Mesenchymal stem cell (in vitro differentiated cells and primary cell): ENCODE measurements at places on chromosomes 2 and 18.

- no peak for DNase-seq
Observed at GRCh38 chr2:42959234-42960001, 167.0 kb upstream of the HAAO start.

DNA sequence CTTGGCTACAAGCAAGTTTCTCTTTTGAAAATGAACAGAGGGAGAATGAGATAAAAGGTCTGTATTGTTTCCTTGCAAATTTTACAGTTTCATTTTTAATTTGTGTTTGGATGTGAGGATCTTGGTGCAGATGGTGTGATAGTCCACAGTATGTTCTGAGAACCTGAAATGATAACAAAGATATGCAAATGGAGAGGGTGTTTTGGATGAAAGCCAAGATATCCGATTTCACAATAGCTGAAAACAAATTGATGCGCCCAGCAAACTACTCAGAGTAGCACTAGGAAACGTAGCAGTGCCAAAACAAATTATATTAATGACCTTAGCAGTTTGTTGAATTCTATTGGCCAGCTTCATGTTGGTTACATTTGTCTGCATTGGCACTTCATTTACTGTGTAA, 683.5 kb downstream of the TMEM182 start:
- no peak for DNase-seq

GRCh38 chr2:10508038-10508437, 59.9 kb upstream of the ODC1 start:
- no peak for DNase-seq

DNA sequence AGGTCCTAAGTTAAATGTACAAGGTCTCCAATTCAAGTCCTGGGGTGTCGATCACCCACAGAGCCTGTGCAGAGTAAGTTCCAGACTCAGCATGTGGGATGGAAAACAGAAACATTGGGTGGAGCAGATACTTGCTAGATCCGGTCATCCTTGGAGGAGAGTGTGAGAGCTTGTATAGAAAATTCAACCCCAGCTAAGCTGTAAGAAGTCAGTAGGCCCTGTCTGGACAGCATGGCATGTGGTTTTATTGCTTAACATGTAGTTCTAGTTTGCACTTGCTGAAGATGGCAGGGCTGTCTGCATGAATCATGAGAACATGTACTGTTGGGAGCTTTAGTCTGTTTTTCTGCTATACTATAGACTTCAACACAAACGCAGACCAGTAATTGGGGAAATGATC, 189.6 kb upstream of the RMP24 start:
- DNase-seq = no peak

DNA sequence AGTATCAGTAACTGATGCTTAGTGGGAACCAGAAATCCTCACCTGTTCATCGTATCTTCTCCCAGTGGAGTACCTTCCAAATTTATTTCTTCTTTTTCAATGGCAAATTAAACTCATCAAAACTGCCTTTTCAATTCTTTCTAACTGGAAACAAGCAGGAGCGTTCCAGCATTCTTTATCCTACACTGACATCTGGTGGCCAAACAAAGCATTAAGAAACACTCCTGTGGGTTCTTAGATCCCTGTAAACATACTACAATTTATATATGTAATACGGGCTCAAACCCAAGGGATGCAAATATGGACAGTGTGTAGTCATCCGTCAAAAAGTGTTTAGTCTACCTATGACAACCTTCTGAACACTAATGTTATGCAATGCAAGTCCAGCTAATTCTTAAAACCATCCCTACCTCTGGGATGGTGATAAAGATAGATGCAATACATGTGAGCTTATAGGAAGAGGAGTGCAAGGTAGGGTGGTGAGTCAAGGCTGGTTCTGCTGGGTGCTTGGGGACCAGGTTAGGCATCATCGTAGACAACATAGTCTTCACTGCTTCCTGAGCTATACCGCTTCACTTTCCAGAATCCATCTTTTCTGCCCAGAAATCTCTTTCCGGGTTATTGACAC, 375.0 kb downstream of the CTNNA2 start:
- DNase-seq = peak; percentile 65

GRCh38 chr2:86788881-86789686, 1.6 kb downstream of the CD8A start:
- DNase-seq = no peak

DNA sequence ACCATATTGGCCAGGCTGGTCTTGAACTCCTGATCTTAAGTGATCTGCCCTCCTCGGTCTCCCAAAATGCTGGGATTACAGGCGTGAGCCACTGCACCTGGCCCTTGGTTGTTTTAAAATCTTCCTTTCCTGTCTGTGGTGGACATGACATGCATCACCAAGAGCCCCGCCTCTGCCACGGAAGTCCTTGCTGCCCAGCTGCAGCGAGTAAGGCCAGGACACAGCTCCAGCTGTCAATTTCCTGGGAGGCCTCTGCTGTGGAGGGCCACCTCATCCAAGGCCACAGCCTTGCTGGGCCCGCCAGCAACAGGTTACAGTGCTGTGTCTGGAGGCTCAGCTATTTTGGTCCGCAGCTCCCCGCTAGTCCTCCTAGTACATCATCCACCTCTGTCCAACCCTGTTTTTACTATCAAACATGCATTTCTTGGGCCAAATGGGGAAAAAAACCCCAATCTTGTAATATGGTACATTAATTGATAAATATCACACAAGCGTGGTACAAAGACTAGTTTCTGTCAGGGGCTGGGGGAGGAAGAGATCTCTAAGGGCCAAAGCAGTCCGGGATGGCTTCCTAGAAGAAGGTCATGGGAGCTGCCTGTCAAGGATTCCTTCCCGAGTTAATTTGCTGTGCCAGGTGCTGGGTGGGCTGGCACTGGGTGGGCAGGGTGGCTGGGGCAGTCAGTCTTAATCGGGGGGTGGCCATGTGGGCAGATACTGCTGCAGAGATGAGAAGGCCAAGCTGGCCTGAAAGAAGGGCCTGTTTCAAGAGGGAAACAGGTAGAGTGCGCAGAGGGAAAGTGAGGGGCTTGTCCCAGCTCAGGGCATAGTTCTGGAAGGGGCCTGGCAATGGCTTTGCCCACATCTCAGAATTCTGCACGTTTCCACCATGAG, 100.5 kb downstream of the INHBB start:
- no peak for DNase-seq

GRCh38 chr2:44296653-44297052, 21.4 kb downstream of the SLC3A1 start:
- DNase-seq = no peak

DNA sequence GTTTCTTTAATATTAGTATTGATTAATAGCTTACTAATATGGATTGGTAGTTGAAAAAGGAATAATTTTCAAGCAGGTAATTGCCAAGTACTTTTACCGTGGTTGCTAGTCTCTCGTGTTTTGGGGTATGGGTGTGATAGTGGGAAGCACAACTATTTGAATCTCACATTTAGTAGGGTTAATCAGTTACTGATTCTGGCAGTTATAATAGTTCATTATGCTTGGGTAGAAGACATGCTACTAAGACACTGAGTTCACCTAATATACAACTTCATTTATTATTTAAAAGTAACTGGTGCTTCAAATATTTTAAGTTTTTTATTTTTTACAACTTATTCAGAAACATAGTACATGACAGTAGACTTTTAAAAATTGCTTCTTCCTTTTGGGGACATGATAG, 33.5 kb downstream of the SOCS6 start:
- no peak for DNase-seq

DNA sequence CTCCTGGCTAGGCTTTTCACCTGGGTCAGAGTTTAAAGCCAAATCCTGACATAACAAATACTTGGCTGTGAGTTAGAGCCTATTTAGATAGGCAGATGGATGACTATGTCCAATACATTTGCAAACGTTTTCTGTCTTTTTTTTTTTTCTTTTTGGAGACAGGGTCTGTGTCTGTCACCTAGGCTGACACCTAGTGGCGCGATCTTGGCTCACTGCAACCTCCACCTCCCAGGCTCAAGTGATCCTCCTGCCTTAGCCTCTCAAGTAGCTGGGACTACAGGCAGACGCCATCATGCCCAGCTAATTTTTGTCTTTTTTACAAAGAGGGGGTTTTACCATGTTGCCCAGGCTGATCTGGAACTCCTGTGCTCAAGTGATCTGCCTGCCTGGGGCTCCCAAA, 124.8 kb downstream of the DYM start:
- no peak for DNase-seq

DNA sequence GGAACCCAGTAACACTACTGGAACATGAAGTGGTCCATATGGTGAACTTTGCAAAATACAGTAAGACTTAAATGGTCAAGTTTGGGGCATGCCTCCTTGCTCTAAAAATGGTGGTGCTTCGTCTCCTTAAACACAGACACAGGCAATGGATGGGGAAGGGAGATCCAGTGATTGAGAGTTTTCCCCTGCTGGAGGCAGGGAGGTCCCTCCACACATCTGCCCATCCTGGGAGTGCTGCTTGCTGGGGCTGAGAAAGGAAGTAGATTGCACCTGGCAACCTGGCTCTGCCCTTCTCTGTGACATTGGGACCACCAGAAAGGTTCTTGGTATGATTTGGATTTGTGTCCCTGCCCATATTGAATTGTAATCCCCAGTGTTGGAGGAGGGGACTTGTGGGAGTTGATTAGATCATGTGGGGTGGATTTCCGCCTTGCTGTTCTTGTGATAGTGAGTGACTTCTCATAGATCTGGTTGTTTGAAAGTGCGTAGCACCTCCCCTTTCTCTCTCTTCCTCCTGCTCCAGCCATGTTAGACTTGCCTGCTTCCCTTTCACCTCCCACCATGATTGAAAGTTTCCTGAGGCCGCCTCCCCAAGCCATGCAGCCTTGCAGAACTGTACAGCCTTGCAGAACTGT, 35.4 kb upstream of the SKOR2 start:
- no peak for DNase-seq

GRCh38 chr2:7007488-7007845, 90.3 kb downstream of the RNF144A start:
- no peak for DNase-seq

DNA sequence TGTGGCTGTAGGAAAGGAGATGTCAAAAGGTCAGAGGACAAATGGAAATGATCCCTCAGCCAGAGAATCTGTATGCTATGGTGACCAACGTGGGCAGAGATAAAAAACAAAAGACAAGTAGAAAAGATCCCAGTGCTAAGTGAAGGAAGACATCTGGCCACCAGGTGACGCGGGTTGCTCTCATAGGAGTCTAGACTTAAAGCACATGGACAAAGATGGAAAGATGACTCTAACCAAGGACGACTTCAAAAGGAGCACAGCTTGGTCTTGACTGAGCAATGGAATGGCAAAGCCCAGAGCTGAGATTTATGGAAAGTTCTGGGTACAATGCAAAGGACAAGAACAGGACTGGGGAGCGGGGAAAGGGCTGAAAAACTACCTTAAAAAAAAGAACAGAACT, 96.8 kb downstream of the CLIP4 start:
- peak; percentile 14 for DNase-seq

DNA sequence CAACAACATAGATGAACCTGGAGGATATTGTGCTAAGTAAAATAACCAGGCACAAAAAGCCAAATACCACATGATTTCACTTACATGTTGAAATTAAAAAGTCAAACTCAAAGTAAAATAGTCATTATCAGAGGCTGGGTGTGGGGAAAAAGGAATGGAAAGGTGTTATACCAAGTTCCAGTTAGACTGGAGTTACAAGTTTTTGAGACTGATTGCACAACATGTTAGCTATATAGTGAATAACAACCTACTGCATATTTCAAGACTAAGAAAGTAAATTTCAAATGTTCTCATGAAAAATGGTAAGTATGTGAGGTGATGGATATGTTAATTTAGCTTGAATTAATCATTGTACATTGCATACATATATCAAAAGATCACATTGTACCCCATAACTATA, 116.8 kb upstream of the HNMT start:
- DNase-seq = no peak

DNA sequence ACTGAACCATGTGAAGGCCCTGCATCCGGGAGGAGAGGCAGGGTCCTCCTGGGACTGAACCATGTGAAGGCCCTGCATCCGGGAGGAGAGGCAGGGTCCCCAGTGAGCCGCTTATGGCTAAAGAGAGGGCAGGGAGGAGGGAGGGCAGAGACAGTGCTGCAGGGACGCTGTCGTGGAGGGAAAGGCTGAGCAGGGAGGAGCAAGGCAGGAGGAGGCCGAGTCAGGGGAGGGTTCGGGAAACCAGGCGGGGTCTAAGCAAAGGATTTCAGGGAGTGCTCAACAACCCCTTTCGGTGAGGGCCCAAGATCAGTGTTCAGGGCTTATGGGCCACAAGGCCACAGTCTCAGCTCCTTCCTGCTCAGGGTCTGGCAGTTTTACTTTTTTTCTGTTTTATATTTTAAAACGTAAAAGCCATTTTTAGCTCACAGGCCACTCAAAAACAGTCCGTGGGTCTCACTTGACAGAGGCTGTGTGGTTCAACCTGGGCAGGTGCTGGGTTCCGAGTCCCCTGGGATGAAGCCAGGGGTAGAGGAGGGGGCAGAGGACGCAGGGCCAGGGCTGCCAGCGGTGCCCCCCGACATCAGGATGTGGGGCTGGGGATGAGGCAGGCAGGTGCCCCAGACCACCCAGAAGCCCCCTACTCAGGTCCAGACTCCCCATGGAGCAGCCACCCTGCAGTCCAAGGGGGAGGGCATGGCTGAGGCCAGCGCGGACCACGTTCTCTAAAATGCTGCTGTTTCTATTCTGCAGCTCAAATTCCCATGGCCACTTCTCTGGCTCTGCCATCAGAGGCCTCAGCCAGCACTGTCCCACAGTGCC, 5.2 kb downstream of the TMEM18 start:
- no peak for DNase-seq

GRCh38 chr2:8472545-8473323, 209.1 kb upstream of the ID2 start:
- no peak for DNase-seq

DNA sequence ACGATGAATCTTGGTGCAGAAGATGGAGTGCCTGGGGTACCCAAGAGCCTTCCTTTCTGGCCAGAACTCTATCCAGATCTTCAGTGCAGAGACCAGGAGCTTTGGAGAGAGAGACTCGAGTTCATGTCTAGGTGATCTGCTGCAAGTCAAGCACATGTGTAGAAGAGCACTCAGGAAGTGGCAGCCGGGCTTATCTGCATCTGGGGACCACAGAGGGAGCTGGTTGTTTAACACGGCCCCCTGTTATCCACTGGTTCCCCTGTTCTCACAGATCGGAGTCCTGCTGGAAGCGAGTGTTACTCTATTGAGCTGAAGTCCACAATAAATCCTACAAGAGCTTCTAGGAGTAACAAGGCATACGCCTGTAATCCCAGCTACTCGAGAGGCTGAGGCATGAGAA, 128.3 kb downstream of the ACOXL start:
- no peak for DNase-seq

GRCh38 chr2:221156062-221156734, 415.9 kb downstream of the EPHA4 start:
- DNase-seq = no peak
